ENCODE measurements at places on chromosomes 13 and 19. TPM values are rescaled to one million over a fixed set of nuclear protein-coding genes. Genes with fewer than 3 reads are reported as not detected.

The SH3GL1 gene
- total RNA-seq, result 37.2 TPM

DNA sequence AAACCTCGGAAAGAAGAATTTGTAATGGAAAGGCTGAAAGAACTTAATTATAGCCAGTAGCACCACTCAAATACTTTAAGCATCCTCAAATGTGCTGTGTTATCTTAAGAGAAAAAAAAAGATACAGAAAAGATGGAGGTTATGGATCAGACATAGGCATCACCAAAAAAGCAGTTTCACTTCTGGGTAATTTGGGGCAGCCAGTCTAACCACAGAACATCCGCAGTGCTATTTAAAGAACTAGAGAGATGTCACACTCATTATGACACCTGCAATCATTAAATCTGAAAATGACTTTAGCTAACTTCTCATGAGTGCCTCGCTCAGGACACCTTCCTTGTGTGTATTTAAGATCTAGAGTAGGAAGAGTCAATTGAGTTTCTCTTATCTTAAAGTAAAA lies 211.8 kb downstream of the RBM26 start:
- peak; percentile 86 for DNase-seq

DNA sequence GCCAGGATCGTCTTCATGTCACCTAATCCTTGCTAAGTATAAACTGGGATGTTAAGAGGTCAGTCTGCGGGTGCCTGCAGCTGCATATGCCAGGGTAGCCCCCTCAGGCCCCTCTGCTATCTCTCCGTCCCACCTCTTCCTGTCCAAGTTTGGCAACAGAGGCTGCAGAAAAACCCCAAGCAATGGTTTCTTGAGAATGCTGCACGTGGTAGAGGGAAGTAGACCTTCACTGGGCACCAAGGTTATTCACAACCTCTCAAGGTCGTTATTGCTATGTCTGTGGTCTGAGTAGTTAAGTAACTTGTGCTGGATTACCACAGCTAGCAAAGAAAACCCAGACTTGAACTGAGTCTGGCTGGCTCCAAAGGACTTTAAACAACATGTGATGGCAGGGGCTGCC lies 77.9 kb upstream of the XPO4 start:
- DNase-seq, result no peak

The MARK4 gene
- total RNA-seq, result 37.6 TPM

DNA sequence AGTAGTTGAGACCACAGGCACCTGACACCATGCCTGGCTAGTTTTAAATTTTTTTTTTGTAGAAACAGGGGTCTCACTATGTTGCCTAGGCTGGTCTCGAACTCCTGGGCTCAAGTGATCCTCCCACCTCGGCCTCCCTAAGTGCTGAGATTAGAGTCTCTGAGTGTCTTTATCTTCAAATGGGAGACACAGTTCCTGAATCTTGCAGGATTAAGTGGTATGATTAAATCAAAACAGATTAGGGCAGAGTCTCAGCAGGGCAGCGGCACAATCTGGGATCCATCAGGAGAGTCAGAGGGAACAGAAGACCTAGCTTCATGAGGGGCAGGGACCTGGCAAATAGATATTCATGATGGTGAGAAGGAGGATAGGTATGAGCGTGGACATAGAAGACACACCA lies 953 bp downstream of the RLN3 start:
- DNase-seq, result no peak

The LGALS7 gene
- not detected for total RNA-seq

DNA sequence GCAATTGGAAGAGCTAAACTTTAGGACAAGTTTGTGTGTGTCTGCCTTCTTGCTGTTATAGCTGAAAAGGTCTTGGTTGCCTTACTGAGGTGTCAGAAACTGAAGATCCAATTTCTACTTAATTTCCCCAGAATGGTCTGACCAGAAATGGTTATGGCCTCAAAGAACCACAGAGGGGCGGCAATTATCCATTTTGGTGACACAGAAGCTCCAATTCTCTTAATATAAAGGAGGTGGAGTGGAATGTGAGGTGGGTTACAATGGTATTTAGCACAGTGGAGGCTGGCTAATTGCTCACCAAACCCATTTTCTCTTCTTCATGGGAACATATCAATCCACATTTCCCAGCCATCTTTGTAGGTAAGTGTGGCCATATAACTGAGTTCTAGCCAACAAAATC lies 1157.2 kb downstream of the OLFM4 start:
- DNase-seq, result no peak

DNA sequence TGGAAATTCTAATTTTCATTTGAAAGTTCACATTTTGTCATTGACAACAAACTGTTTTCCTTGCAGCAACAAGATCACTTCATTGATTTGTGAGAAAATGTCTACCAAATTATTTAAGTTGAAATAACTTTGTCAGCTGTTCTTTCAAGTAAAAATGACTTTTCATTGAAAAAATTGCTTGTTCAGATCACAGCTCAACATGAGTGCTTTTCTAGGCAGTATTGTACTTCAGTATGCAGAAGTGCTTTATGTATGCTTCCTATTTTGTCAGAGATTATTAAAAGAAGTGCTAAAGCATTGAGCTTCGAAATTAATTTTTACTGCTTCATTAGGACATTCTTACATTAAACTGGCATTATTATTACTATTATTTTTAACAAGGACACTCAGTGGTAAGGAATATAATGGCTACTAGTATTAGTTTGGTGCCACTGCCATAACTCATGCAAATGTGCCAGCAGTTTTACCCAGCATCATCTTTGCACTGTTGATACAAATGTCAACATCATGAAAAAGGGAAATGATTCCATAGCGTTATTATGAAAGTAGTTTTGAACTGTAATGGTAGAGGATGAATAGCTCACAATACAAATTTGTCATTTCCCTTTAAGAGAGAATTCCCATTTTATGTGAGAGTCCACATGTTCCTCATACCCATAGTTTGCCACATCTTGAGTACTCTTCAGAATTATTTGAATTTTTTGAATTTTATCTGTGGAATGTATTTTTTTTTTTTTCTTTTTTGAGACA lies 2.6 kb downstream of the BRCA2 start:
- DNase-seq, result peak; percentile 14

All from B cell (primary cell).